ENCODE measurements at places on chromosomes 4 and X.

DNA sequence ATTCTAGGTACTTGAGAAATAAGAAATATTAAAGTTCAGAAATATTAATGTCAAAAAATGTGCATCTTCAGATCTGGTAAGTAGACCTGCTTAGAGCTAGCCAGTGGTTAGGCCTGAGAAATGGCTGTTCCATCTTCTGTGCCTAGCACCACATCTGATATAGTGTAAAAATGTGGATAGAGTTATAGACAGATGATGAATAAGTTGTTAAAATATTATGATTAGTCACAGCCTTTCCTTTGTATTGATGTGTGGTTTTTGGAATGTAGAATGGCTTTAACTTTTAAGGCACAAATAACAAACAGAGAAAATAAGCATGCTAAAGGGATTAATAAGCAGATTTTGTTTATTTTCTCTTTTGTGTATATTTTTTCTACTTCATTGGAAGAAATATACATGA is 133.5 kb upstream of the NUDT6 start:
- no peak for DNase-seq

DNA sequence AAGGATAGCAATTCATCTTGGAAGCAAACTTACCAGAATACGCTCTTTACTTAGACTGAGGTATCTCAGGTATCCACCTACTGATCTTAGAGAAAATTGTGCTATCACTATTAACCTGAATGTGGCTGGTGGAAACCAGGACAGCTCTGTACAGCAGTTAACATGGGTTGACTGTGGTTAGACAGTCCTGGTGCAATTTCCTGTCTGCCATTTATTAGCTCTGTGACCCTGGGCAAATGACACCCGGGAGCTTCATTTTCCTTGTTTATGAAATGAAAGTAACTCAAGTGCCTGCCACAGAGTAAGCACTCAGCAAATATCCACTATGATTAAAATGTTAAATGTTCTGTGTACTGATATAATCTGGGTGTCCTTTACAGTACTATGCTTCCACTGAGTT is 60.0 kb downstream of the SMC1A start:
- no peak for DNase-seq

DNA sequence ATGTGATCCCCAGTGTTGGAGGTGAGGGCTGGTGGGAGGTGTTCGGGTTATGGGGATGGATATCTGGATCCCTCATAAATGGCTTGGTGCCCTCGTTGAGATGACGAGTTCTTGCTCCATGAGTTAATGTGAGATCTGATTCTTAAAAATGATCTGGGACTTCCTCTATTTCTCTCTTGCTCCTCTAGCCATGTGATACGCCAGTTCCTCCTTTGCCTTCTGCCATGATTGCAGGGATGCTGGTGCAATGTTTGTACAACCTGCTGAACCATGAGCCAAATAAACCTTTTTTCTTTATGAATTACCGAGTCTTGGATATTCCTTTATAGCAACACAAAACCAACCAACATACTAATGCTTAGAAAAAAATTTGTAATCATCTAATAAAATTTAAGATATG is 56.6 kb downstream of the STAP1 start:
- DNase-seq: no peak

GRCh38 chr4:6087669-6088341 is 69.6 kb upstream of the C4orf50 start:
- peak; percentile 19 for DNase-seq

- DNase-seq: no peak
These were observed 1872.6 kb downstream of the ARAP2 start for GRCh38 chr4:34371676-34372075.

DNA sequence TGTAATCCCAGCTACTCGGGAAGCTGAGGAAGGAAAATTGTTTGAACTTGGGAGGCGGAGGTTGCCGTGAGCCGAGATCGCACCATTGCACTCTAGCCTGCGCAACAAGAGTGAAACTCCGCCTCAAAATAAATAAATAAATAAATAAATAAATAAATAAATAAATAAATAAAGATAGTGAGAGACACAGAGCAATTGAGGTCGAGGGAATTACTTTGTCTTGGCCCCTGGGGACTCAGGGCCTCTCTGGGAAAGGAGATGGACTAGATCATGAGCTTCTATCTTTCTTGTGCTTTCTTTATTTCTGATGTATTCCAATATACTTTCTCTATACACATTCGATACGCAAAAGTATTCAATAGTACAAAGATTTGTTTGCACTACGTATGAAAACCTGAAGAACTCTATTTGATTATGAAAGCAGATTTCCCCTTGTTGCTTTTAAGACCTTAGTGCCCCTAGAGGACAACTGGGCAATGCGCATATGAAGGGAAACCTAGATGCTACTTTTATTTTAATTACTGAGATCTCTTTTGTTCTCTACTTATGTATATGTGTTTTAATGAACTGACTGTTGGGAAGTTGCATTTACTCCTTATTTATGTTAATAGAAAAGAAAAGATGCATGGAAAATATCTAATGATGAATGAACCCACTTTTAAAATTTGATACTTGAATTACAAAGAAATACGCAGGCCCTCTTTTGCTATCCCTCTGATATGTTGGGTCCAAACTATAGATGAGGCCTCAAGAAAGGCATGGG is 12.8 kb upstream of the ELOVL6 start:
- peak; percentile 31 for DNase-seq

DNA sequence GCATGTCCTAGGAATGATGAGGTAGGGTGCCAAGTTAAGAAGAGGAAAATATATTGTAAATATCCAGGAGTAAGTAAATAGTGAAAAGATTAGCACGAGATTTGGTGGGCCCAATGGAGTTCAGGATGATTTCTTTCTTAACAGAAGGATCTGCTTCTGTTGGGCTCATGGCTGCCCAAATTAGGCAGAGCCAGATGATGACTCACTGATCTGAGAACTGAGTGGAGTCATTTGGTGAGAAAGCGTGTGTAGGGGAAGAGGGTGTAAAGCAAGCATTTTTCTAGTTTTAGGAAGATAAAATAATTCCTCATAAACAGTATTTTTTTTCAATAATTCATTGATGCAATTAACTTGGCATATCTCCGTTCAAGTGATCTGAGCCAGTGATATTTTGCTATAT is 1.6 kb downstream of the TBX22 start:
- DNase-seq: no peak

DNA sequence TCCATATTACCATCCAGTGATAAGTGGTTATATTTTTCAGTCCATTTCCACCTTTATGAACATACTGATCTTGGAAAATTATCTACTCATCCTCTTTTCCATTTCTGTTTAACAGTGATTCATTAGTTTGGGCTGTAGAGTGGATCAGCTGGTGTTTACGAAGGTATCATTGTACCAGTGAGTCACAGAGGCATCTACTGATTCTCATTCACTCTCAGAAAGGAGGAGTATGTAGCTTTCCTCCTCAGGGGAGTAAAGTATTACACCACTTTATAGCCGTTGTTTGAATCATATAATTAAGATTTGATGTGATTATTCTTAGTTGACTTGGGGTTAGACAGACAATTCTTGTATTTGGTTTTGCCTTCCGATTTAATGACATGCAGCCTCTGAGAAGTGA is 74.7 kb downstream of the GALNT7 start:
- DNase-seq: no peak

GRCh38 chr4:18593297-18594002 is 571.9 kb upstream of the LCORL start:
- DNase-seq: peak; percentile 80

GRCh38 chr4:53313510-53313909 is 52.4 kb downstream of the SCFD2 start:
- DNase-seq: no peak

DNA sequence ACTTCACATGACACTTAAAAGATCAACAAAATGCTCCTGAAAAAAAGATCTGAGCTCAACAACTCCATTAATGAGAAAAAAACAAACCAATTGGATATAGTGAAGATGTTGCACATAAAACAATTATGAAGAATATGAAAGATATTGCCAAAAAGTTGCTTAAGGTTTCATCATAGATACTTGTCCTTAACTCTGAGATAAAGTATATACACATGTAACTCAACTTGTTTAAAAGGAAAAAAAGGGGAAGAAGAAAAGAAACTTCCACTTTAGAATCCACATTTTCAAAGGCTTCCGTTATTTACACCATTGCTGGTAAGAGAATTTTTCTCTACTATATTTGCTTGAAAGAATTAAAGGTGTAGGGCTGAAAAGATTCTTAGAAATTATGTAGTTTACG is 2.7 kb downstream of the AFAP1 start:
- no peak for DNase-seq

DNA sequence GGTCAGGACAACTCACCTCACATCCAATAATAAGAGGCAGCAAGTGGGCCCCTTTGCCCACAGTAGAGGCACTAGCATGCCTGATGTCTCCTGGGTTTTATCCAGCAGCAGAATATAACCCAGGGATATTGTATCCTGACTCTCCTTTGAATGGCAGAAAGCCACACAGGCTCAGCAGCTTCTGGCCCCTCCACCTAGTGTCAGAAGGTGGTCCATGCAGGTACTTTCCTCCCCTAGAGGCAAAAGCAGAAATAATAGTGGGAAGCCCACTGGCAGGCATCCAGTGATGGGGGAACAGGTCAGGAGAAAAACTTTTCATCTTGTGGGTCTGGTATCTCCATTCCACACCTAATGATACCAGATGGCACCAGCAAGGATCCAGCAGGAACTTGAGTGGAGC is 75.5 kb upstream of the IRS4 start:
- DNase-seq: no peak

DNA sequence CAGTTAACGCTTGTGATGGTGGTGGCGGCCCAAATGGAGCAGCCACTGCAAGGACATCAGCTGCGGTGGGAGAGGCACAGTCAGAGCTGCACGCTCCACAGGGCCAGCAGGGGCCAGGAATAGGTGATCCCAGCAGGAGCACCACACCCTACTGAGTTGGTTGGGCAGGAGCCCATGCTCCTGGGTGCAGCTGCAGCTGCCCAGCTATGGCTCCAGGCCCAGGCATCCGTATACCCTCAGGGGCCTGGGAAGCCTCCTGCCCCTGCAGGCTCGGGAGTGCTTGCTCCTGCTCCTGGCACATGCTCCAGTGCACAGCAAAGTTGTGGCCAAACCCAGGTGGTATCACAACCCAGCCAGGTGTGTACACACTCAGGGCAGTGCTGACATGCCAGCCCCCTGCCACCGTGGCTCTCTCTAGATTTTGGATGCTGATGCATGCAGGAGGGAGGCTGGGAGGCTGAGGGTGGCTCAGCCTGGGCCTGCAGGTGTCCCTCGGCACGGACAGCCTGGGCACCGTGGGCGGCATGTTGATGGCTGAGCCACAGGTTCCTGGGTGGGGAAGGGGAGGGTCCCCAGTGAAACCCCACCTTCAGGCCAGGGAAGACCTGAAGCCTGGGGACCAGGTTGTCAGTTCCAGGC is 150.2 kb downstream of the CXXC4 start:
- DNase-seq: no peak

GRCh38 chr4:30939069-30939468 is 218.9 kb downstream of the PCDH7 start:
- DNase-seq: no peak

GRCh38 chrX:85897362-85898126 is 149.8 kb downstream of the CHM start:
- DNase-seq: no peak

- DNase-seq: no peak
These were observed 501.0 kb downstream of the IDS start for GRCh38 chrX:149003863-149004660.

DNA sequence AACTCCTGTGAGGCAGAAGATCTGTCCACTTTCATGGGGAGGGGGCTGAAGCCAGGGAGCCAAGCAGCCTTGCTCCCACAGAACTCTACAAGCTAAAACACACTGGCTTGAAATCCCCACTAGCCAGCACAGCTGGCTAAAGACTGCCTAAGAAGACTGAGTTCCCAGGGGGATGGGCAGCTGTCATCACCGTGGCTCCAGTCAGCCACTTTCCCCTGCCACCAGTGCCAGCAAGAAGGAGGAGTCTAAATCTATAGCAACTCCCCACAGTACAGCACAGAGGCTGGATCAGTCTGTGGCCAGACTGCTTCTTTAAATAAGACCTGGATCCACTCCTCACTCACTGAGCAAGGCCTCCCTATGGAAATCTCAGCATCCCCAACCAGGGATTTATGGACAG is 308.6 kb downstream of the FAM47B start:
- DNase-seq: no peak

GRCh38 chrX:31551913-31552312 is 480.1 kb upstream of the FTHL17 start:
- DNase-seq: no peak

- DNase-seq: no peak
These were observed 18.0 kb downstream of the ZNF275 start for GRCh38 chrX:153351981-153352380.

GRCh38 chrX:6383917-6384316 is 151.0 kb downstream of the VCX3A start:
- no peak for DNase-seq

- DNase-seq: no peak
These were observed 76.3 kb downstream of the RBPJ start for GRCh38 chr4:26397086-26397485.

DNA sequence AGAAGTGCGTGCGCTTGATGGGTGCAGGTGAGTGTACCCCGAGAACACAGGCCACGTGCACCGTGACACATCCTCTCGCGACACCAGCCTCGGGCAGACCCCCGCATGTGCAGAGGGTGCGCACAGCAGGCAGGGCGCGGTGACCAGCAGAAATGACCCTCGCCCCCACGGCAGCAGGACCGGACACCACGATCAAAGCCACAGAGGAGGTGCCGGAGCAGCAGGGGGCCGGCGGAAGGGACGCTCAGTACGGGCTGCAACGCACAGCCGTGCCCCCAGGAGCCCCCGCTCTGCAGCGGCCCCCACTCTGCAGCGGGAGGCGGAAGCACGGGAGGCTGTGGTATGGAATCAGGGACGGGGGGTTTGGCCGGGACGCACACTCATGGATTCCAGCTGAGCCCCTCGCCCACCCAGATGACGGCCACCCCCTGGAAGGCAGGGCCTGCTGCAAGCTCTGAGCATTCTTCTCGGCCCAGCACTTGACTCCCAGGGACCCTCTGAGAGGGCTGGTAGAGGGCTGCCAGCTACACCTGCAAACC is 17.1 kb downstream of the PPP2R3B start:
- DNase-seq: no peak

GRCh38 chr4:185875316-185875907 is 63.4 kb upstream of the SORBS2 start:
- DNase-seq: no peak

- DNase-seq: no peak
These were observed 68.8 kb upstream of the HGFAC start for GRCh38 chr4:3372933-3373465.

GRCh38 chr4:109111031-109111430 is 191.4 kb downstream of the COL25A1 start:
- no peak for DNase-seq
